ENCODE measurements at places on chromosomes 12 and 14. TPM values are rescaled to one million over a fixed set of nuclear protein-coding genes. Genes with fewer than 3 reads are reported as not detected.

DNA sequence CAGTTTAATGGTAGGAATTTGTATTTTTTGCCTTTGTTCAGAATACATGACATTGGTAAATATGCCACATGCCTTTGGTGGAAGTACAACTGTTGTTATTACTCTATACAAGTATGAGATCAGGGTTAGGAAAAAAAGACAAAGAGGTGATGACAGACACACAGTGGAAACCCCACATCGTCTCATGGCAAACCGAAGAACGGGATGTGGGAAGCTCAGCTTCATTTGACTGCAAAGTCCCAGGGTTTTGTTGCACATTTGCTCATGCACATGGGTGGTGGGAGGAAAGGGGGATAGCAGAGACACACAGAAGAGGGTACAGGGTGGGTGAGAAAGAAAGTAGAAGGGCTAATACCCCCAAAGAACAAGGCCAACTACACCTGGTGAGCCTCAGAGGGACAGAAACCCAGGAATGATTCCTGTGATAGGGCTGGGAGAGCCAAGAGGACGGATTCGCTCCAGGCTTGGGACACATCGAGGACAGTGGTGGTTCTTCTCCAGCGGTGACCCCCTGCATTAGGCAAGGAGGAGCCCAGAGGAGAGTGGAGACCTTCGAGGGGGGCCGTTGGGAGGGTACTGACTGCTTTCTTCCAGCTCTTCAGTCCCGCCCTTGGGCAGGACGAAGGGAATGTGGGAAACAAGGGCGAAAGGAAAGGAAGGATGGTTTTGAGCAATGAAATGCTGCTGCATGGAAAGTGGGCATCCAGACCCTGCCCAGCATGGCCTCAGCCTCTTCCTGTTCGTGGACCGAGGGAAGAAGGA lies 8.1 kb downstream of the VAMP1 start:
- no peak for DNase-seq

- DNase-seq: no peak
These were observed 35.7 kb downstream of the DCAF5 start for GRCh38 chr14:69117020-69117767.

- DNase-seq: no peak
These were observed 579.1 kb downstream of the PRKD1 start for GRCh38 chr14:29348504-29348903.

The TAS2R7 gene
- not detected for total RNA-seq

The CLEC2D gene
- total RNA-seq: 2.9 TPM

The CYP46A1 gene
- total RNA-seq: 0.12 TPM

The MSRB3 gene
- total RNA-seq: 35.3 TPM

Measured in glomerular endothelial cell (primary cell).